ENCODE measurements at places on chromosomes 7 and 10.

GRCh38 chr10:69640196-69640980 lies 10.3 kb downstream of the FAM241B start:
- DNase-seq = no peak

DNA sequence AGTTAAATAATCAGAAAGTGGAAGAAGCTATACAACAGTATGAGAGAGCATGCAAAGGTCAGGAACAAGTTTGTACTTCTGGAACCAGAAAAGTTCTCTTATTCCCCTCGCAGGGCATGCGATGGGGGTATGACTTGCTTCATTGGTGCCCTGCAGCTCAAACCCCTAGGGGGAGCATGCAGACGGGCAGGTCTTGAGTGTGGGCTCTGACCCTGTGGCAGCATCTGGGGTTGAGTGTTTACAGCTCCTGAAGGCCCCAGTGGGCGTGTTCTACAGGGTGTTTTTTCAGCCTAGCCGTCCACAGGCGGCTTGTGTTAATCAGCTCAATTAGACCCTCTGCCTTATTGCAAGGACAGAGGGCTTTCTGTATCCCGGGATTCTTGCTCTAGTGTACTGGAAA lies 44.5 kb downstream of the KIF20B start:
- no peak for DNase-seq

DNA sequence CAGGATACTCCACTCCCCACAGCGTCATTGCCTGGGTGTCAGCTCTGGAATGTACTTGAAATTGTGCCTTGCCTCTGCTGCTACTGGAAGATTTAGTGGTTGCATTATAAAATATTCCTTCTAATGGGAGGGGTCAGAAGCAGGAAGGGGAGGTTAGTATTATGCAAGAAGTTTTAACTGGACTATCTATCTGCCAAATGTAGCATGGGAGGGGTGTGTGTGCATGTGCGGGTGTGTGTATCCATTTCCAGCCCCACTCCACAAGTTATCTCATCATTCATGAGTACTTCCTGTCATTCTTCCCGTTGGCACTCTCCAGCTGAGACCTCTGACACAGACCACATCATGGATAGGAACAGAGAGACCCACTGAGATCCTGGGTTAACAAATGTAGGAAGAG lies 13.4 kb downstream of the MBL2 start:
- no peak for DNase-seq

- no peak for DNase-seq
These were observed 201.7 kb downstream of the BUB3 start for GRCh38 chr10:123355748-123356481.

- no peak for DNase-seq
These were observed 199.6 kb downstream of the TCF7L2 start for GRCh38 chr10:113149626-113150025.

DNA sequence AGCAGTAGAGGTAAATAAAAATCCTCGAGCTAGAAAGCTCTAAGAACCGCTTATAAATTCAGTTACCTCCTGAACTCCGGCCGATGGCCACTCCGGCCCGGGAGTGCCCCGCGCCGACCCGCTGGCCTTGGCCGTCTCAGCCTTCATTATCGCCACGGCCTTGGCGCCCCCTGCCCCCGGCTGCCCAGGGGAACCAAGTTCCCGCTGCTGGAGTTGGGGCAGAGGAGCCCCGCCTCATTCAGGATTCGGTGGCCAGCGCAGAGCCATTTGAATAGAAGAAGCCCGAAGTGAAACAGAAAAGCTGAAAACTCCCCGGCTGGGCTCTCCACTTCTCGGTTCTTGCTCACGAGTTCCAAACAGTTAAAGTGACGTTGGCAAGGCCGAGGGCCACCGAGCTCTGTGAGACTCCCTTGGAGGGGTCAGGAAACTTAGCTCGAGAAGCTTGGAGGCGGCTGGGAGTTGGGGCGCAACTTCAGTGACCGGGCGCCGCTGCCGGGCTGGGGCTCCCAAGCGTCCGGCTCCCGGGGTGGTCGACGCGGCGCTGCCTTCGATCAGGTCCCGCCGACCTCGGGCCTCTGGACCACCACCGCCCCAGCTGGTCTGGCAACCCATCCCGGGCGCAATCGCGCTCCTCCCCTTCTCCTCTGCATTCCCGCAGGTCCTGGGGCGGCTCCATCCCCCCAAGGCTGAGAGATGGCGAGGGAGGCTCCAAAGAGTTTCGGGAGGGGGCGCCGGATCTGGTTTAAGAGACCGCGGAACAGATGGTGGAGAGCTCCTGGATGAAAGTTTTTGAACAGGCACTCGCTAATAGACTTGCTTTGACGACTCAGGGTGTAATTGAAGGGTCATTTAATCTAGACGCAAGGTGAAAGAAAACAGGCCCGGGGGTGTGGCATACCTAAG lies 5.8 kb upstream of the FEZF1 start:
- no peak for DNase-seq

DNA sequence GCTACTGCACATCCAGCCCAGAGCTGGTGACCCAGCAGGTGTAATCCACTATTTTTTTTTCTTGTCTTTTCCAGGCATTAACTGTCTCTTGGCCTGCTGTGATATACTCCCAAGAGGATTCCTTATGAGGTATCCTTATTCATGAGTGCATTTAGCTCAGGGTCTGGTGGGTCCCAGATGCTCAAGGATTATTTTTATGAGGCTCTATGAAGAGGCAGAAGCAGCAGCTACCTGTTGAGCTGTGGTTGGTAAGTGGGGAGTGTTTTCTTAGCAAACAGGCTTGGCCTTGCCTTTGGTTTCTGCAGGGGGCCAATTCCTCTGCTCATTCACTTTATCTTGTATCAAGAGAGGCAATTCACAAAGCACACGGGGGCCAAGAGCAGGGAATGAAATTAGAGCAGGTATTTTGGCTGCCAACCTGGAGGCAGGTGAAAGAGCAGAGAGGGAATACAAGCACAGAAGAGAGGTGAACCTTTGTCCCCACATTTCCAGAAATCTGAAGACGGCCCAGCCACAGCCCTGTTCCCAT lies 221.6 kb downstream of the TMEM178B start:
- no peak for DNase-seq

DNA sequence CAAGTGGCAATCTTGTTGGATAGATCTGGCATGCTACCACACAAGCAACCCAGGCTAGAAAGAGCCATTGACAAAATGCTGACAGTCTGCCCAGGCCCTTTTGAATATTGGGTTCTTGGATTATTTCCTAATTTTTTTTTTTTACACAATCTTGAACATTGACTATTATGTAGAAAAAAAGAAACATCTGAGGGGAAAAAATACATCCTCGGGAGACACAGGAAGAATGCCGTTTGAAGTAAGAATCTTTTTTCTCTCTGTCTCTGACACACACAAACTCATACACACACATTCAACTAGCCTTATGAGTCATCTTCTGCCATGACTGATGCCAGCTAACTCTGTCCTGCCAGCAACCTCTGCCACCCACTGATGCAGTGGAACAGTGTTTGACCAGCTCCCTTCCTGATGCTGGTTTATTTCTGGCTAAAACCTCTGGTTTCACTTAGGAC lies 47.2 kb downstream of the SORBS1 start:
- DNase-seq = no peak

GRCh38 chr7:155750255-155751125 lies 61.8 kb downstream of the SHH start:
- no peak for DNase-seq

- DNase-seq = peak; percentile 47
These were observed 77.1 kb downstream of the MPLKIP start for GRCh38 chr7:40057292-40057691.

DNA sequence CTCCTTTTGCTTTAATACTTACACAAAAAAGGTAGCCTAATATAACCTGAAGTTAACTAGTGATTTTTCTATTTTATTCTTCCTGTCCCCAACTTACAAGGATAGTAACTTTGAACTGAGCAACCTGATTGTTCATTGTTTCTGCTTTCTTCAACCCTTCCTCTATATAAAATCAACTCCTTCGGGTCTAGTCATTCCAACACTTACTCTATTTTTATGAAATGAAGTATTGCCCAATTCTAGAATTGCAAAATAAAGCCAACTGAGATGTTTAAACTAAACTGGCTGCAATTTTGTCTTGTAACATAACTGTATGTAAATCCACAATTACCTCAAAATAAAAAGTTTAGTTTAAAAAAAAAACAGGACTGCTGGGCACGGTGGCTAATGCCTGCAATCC lies 20.3 kb upstream of the DNA2 start:
- no peak for DNase-seq

DNA sequence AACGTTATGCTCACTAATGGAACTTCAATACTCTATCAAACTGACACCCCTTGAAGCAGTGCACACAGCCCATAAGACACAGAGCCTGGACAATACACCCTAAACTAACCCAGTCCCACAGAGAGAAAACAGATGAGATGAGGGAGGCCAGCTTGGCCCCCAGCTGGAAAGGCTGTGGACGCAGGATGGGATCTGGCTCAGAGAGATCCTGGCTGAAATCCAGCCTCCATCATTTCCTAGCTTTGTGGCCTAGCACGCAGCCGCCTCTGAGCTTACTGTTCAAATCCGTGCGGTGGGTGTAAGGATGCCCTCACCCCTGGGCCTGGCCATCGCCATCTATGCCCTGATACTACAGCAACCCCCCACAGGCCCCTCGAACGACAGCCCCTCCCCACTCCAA lies 32.7 kb downstream of the SNX8 start:
- DNase-seq = no peak

DNA sequence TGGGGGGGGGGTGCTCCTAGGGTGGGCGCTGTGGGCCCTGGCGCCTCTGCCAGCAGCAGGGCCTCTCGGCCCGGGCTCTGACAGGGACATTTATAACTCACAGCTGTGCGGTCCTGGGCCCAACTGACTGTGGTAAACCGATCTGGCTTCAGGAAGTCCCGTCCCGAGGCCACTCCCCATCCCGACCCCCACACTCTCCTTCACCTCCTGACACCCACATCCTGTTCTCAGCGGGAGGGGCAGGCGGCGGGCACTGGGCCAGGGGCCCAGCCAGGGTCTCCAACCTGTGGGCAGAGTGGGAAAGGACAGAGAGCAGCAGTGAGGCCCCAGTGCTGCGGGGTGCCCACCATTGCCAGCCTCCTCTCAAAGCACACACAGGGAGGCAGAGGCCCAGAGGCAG lies 69.1 kb downstream of the ZMIZ1 start:
- DNase-seq = no peak

DNA sequence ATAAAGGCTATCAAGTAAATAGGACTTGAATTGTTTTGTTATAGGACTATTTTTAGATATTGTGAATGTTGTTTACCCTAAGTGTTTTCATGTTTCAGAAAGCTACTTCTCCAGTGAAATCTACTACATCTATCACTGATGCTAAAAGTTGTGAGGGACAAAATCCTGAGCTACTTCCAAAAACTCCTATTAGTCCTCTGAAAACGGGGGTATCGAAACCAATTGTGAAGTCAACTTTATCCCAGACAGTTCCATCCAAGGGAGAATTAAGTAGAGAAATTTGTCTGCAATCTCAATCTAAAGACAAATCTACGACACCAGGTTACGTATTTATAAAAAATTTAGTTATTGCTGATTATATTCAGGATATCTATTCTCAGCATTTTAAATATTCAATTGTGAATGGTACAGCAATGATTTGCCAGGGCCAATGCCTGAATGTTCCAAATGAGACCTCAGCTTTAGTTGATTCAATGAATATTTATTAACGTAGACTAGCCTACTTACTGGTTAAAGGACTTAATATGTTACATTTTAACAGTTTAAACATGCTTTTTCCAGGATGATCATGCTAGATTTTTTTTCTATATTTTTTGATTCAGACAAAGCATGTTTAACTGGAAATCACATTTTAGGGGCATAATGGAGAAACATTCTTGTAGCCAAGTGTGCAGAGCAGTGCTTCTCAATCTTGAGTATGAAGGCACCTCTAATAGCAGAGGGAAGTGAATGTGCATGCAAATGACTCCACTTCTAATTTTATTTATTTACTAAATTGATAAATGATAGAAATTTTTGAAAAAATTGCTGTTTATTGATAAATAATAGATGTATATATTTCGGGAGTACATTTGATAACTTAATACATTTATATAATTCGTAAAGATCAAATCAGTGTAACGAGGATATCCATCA lies 18.2 kb downstream of the ANLN start:
- DNase-seq = no peak

- no peak for DNase-seq
These were observed 106.1 kb downstream of the C10orf90 start for GRCh38 chr10:126564326-126564888.

- DNase-seq = no peak
These were observed 402.8 kb downstream of the DNAJB6 start for GRCh38 chr7:157739650-157740049.

DNA sequence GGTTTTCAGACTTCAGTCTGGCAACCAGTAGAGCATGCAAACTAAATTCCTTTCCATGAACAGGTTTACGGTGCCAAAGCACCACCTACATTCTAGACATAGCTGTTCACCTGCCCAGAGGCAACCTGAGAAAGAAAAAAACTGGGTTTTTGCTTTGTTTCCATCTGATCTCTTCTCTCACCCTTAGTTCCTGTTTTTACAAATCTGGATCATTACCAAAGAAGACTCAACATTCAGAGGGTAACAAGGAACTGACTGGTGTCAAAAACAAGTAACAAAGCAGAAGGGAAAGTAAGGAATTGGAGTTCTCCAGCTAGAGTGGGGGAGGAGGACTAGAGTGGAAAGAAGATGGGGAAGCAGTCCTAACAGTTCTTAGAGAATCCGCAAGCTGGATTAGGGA lies 36.4 kb downstream of the CPVL start:
- no peak for DNase-seq

DNA sequence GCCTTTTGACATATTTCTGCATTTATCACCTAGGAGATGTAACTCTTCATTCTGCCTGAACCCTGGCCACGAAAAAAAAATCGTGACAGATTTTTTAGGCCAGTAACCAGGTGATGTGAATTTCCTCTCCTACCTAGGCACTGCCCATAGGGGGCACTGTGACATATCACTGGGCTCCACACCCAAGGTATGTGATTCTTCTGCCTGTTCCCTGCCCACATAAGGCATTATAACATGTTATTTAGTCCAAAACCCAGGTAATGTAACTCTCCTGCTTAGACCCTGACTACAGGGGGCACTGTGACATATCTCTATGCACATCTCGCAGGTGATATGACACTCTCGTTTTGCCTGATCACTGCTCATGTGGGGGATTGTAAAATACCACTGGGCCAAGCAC lies 29.5 kb upstream of the ZNF107 start:
- no peak for DNase-seq

DNA sequence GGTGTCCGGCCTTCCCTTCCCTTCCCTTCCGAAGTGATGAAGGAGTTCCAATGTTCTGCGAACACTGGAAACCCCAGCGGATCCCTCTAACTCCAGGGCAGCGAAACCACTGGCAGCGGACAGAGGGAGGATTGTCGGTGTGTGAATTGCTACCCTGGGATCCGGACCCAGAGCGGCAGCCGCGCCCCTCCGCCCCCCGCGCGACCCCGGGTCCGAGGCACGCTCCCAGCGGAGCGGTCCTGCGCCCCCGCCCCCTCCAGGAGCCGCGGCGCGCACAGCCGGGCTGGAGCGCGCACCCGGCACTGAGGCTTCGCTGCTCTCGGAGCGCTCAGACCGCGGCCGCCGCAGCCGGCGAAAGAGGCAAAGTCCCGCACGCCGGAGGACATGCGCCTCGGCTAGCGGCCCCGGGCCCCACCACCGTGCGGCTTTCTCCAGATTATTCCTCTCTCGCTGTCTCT lies at the start of gene PTPRZ1:
TSS of gene PTPRZ1 (plus strand) at position 331 of the 458 bp plus-strand sequence. CDS start 339 bp downstream, outside the sequence.
- no peak for DNase-seq

- peak; percentile 65 for DNase-seq
These were observed 52.7 kb upstream of the VIPR2 start for GRCh38 chr7:159197066-159197975.
